Fibroblast of skin of left quadriceps (primary cell): ENCODE measurements at places on chromosomes 3 and 15.

DNA sequence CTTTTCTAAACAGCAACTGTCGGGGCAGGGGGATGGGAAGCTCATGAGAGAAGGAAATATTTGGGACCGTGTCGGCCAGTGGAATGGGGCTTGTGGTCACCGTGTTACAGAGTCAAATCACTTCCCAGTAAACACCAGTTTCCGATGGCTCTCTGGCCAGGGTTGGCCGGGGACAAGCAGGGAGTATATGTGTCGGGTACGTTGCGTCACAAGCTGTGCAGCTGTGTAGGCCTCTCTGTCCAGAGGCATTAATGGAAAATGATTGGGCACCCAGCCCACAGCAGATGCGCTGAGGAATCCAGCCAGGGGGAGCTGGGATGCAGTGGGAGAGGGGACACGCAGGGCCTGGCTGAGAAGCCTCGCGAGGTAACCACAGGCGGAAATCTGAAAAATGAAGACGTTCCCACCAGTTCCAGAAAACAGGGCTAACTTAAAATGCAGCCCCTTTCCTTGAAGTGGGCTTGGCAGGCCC, 15.8 kb upstream of the ALDH1A3 start:
- peak; percentile 43 for DNase-seq

- DNase-seq: no peak
These were observed 17.1 kb upstream of the MUC13 start for GRCh38 chr3:124951511-124952281.

GRCh38 chr3:135691240-135691639, 274.3 kb upstream of the PPP2R3A start:
- no peak for DNase-seq

DNA sequence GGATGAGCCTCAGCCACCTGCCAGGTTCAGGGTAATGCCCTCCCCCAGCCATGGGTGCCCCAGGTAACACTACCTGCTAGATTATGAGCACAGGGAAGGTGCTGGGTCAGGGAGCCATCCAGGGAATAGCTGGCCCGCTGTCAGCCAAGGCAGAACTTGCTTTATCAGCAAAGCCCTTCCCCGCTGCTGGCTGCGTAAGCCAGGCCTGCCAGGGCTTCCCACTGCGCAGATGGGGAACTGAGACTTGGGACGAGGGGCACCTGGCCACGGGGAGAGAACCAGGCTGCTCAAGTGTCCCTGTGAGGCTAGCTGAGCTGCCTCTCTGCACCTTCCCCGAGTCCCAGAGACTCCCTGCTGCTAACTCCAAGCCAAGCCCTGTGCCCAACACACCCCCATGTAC, 45.4 kb downstream of the CACNA2D2 start:
- no peak for DNase-seq

- no peak for DNase-seq
These were observed 106.0 kb downstream of the PGPEP1L start for GRCh38 chr15:98901434-98902072.

- DNase-seq: no peak
These were observed 36.1 kb downstream of the LIPC start for GRCh38 chr15:58467722-58468423.

DNA sequence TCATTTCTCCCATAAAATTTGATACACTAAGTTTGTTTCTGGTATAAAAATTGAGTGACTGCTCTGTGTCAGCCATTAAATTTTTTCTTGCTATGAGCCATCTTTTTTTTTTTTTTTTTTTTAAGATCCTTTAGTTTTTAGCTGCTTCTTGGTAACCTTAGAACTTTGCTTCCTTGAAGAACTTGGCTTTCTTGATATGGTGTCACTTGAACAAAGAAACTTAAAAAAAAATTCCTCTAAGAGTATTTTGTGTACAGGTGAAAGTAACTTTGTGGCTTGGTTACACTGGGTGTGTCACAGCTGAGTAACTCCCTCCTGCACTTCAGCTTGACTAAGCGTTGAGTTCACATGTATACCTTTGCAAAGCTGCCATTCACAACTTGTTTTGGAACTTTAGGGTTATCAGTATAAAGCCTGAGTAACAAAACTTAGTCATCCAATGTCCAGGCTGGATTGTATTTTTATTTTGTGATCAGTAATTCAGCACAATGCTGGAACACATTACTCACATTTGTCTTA, 6.5 kb downstream of the CHD2 start:
- no peak for DNase-seq

GRCh38 chr3:35616346-35616745, 23.0 kb upstream of the ARPP21 start:
- no peak for DNase-seq

DNA sequence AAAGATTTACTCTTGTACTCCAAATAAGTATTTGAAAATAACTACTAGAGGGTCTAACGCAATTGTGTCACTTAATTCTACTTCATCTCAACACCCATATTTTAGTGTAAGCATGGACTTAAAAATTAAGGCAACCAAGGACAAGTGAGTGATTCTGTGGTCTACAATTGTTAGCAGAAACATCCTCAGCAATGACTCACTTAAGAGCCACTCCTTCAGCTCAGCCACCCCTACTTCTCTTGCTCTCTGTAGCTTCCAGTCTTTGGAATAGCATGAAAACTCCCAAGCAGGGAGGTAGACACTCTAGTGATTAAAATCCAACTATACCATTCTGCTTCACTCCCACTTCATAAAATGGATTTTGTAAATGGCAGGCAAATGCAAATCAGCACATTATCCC, 116.0 kb upstream of the LRRN1 start:
- DNase-seq: no peak

DNA sequence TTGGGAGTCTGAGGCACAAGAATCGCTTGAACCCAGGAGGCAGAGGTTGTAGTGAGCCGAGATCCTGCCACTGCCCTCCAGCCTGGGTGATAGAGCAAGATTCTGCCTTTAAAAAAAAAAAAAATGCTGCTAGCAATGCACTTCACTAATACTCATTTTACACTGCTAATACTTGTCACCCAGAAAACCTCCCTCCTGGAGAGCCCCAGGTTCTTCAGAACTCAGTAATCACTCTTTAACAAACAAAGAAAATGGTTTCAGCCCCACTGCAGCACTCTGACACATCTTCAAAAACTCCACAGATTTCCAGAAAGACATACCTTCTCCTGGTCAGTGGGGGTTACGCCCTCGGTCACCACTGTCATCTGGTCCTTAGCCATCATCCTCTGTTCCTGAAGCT, 366.7 kb downstream of the SHQ1 start:
- no peak for DNase-seq

DNA sequence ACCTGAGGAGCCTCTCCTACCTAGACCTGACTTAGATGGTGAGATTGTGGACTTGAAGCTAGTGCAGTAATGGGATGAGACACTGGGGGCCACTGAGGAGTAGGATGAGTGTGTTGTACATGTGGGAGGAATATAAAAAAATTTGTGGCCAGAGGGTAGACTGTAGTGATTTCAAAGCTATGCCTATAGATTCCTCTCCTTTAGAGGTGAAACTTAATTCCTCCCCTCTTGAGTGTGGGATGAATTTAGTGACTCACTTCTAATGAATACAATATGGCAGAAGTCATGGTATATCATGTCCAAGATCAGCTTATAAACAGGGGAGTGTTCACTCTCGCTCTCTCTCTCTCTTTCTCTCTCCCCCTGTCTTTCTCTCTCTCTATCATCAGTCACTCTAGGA, 6.7 kb downstream of the ZNF860 start:
- DNase-seq: peak; percentile 52
